ENCODE measurements at places on chromosomes 3 and 15. TPM values are rescaled to one million over a fixed set of nuclear protein-coding genes. Genes with fewer than 3 reads are reported as not detected.

AADACL2 gene
- not detected for polyA plus RNA-seq

LARP6 gene
- 0.93 TPM for polyA plus RNA-seq

IQSEC1 gene
- 39.1 TPM for polyA plus RNA-seq

CD200R1 gene
- 1.4 TPM for polyA plus RNA-seq

SI gene
- 0.10 TPM for polyA plus RNA-seq

KCNMB3 gene
- polyA plus RNA-seq: 4.5 TPM

ASB14 gene
- not detected for polyA plus RNA-seq

DAZL gene
- polyA plus RNA-seq: not detected

MUC20 gene
- 5.4 TPM for polyA plus RNA-seq

LSAMP gene
- 0.57 TPM for polyA plus RNA-seq

MESP1 gene
- polyA plus RNA-seq: 1.2 TPM

CLDN1 gene
- polyA plus RNA-seq: 0.91 TPM

IL12A gene
- polyA plus RNA-seq: 1.2 TPM

ARF4 gene
- 77.3 TPM for polyA plus RNA-seq

GOLGA6L4 gene
- polyA plus RNA-seq: 3.5 TPM

DNA sequence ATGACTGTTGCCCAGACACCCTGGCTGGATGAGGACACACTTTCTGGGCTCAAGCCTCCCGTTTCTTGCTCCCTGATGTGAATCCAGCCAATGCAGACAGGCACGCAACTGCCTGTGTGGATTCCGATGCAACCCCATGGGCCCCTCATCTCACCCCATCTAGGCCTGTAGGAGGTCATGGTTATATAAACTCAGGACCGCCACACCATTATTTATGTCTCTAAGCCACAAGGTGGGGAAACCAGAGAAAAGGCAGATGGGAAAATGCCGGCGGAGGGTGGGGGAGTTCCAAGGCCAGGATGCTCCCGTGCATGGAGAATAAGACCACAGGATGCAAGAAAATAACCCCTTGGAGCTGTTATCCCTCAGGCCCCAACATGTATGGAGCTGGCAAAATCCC is 2.0 kb downstream of the MESP1 start:
- no peak for DNase-seq

DNA sequence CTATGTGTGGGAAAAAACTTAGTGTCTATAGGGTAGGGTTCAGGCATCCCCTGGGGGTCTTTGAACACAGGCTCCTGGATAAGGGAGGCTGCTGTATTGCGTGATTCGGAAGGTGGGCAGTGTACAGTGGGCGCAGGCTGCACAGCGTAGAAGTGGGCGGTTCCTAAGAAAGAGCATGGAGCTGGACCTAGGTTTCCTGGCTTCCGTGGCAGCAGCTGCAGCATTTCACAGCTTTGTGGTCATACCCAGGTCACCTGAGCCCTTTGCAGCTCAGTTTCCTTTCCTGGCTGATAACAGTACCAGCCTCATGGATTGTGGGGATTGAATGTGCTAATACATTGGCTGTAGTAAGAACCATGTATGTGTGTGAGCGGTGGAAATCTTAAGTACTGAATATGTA is 22.2 kb downstream of the CFAP100 start:
- no peak for DNase-seq

DNA sequence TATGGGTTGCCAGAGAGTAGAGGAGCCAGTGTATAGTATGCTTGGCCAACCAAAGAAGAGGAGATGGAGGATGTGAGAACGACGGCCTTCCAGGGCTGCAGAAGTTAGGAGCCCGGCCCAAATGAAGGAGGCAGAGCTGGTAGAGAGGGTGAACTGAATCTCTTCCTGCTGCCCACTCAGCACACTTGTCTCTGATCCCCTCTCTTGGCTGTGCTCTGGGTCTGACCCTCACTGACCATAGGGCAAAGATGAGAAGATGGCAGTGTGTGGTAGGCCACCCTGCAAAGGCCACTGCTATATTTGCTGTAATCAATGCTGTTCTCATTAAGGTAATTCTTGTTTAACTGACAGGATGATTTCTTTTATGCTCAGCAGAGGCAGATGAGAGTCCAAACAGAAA is 256.0 kb downstream of the OCA2 start:
- no peak for DNase-seq

DNA sequence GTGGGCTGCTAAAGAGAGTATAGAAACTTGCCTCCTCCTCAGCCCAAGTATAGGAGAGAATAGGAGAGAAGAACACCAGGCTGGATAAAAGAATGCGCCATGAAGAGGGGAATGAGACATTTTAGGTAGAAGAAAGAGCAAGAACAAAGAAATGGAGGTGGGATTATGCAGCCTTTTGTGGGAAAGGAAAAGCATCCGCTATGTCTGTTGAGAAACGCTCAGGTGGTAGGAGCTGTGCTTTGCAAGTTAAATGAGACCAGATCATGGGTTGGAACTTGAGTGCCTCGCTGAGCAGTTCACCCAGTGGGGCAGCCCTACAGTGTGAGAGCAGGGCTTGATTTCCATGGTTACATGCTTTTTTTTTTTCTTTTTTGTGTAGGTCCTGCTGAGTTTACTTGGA is 11.5 kb upstream of the RTP1 start:
- no peak for DNase-seq

DNA sequence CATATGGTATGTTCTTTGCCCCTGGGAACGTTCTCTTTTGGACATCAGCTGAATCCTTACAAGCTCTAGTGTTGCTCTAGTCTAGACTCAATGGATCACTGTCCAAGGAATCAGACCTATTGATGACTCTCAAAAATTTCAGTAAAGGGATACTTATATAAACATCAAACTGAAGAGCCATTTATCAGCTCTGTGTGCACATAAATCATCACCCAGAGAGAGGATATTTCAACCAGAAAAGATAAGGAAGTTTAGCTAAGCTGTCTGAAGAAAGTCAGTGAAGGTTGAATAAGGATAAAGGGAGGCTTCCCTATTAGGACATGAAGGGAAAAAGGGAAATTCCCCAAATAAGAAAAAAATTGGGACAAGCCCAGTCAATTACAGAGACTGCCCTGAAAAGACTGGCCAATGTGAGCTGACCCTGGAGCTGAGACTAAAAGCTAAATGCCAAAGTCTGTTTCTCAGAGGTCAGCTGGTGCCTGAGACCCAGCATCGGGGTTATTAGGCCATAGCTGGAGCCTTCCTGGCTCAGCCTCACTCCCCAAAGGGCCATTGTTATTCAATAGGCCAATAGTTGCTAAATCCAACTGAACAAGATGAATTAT is 424.1 kb upstream of the THBS1 start:
- no peak for DNase-seq

- no peak for DNase-seq
These were observed 798.3 kb downstream of the ROBO1 start for GRCh38 chr3:78969483-78969882.

DNA sequence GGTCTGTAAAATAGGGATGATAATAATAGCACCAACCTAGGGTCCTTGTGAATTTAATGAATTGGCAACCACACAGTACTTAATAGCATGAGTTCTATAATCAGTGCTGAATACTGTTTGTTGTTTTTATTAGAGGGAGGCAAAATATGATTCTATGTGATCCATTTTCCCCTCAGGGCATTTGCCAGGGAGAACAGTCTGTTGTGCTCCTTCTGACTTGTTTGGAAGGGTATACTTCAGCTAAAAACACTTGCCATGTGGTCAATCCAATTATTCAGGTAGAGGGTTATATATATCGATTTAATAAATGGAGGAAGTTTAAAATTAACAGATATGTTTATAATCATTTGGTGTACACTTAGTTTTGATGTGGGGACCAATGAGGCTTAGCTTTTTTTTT is 305.3 kb downstream of the CHST2 start:
- DNase-seq: no peak

DNA sequence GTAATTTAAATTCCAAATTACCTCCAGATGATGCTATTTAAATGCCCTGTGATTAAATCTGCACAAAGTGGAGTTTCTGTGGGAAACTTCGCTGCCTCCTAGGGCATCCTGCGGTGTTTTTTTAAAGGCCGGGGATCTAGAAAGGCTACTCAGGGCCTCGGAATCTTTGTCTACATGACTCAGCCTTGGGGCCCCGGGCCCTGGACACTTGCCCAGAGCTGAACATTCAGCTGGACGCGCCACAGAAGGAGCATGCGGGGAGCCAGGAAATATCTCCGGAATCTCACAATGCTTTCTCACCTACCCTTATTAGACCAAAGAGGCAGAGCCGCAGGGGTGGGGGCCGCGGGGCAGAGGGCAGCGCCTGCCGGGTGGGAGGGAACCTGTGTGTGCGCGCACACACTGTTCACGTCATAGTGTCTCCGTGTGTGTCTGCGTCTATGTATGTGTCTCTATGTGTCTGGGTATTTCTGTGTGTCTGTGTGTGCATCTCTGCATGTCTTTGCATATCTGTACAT is 145.5 kb upstream of the TPM1 start:
- DNase-seq: no peak

GRCh38 chr3:115697263-115698053 is 74.1 kb downstream of the GAP43 start:
- DNase-seq: no peak

- no peak for DNase-seq
These were observed 94.3 kb downstream of the MITF start for GRCh38 chr3:69833591-69833990.

DNA sequence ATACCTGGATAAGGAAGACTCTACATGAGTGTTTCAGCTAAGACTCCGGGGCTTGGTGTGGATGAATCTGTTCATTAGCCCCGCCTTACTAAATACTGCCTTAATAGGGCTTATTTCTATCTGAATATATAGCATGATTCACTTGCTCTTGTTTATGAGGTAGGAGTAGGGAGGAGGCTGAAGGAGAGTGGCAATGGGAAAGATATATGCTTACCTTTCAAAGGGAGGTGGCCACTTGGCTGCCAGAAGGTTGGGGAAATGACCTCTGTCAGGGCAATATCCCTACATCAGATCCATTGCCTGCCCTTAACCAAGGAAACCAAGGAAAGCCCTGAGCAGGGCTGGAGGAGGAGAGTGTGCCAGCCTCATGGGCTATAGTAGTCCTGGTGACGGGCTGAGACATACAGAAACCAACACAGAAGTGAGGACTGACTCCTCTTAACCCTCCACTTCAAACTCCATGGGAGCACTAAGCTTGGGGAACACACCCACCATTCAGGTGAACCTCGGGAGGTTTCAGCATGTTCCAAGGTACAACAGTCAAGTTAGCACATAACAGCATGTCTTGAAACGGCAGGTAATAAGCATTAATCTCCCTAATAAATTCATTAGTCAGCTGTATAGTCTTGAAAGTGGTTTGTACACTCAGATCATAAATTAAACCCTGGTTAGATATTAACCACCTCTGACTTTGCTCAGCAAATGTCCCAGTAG is 80.1 kb downstream of the EOMES start:
- no peak for DNase-seq

- DNase-seq: no peak
These were observed 68.3 kb upstream of the NEO1 start for GRCh38 chr15:72983801-72984545.

DNA sequence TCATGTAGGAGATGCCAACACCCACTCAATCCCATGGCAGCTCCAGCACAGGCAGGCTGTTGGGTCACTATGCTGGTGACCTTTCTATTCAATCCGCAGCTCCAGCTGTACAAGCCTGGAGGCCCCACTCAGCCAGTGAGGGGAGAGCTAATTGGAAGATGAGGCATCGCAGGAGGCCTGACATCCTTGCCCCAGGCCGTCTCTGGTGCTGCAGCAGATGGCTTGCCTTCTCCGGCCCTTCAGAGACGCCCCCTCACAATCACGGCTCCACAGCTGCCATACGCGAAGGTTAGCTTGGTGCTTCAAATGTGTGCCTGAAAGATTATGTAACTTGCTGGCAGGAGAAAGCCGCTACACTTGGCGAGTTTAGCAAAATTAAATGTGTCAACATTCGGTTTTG is 104.2 kb upstream of the CLSTN2 start:
- no peak for DNase-seq

DNA sequence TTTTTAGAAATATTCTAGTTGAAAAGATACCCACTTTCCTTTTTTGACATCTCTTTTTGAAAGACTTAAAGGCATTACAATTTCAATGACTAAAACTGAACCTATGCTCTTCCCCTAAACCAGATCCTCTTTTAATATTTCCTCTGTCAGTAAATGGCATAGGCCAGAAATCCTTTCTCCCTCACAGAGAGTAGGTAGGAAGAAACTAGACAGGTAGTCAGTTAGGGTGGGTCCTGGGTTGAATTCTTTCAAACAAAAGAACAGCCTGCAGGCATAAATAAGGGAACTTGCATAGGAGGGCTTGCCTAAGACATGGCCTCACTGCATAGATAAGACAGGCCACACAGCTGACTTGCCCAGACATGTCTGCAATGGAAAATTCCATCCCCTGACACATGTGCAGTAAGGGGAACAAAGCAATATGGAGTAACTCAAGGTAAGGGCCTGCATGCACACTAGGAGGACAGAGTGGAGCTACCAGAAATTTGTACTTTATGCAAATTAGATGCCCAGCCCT is 23.1 kb downstream of the PLSCR5 start:
- no peak for DNase-seq

DNA sequence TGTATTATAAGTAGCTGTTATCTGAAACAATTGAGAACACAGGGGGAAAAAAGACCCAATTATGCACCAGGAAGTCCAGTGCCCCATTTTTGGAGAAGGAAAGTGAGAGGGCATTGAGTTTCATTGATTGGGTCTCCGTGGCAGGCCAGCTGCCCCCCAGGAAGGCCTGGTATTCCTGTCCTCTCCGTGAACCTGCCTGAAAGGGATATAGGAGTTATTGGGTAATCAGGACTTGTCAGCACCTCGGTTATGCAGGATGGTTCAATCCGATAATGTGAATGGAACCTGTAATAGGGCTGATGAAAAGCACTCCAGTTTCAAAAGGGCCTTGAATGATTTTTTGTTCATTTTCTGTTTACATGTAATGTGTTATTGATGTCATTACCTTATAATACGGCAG is 122.0 kb upstream of the RARB start:
- DNase-seq: no peak

DNA sequence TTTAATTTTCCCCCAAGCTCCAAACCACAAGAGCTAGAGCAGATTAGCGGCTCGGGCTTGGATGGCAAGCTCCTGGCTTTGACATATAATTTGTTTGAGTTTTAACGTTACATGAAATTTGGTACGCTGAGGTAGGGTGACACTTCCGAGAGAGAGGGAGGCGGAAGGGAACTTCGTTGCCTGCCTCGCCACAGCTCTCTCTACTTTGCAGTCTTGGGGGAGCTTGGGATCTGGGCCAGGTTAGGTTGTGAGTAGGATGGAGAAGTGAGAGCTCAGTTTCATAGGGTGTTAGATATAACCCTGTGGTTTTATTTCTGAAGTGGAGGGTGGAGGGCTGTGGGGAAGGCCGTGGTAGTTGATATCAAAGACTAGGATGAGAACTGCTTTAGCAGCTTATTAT is 39.7 kb downstream of the LRTM1 start:
- no peak for DNase-seq

Measured in spleen (tissue), 13 donors.